ENCODE measurements at places on chromosomes 7 and 10. TPM values are rescaled to one million over a fixed set of nuclear protein-coding genes. Genes with fewer than 3 reads are reported as not detected.

The SLC13A4 gene
- not detected for total RNA-seq

The CALN1 gene
- not detected for total RNA-seq

The NOLC1 gene
- total RNA-seq, result 46.1 TPM

The MAGI2 gene
- total RNA-seq, result 0.73 TPM

The CACNB2 gene
- total RNA-seq, result not detected

The ANKRD30A gene
- total RNA-seq, result not detected

The OR2AE1 gene
- total RNA-seq, result not detected

The KCTD7 gene
- total RNA-seq, result 27.0 TPM

The MYO1G gene
- total RNA-seq, result 291 TPM

The FAM13C gene
- not detected for total RNA-seq

The SCIN gene
- total RNA-seq, result 0.15 TPM

The SPDYE16 gene
- total RNA-seq, result 0.91 TPM

The GSAP gene
- 22.0 TPM for total RNA-seq

The GPR15LG gene
- total RNA-seq, result not detected

The CPED1 gene
- 0.99 TPM for total RNA-seq

The KCND2 gene
- total RNA-seq, result not detected

The WNT8B gene
- total RNA-seq, result not detected

The HECW1 gene
- total RNA-seq, result not detected

The FZD8 gene
- 1.5 TPM for total RNA-seq

The GATA3 gene
- total RNA-seq, result 91.9 TPM

The PSTK gene
- total RNA-seq, result 10.3 TPM

The ALOX5 gene
- total RNA-seq, result 19.8 TPM

The GFRA1 gene
- total RNA-seq, result not detected

The SERPINE1 gene
- 2.5 TPM for total RNA-seq

The FRMD4A gene
- 1.3 TPM for total RNA-seq

The PHYHIPL gene
- total RNA-seq, result not detected

The FANK1 gene
- 4.5 TPM for total RNA-seq

The RADIL gene
- 0.55 TPM for total RNA-seq

The C10orf62 gene
- total RNA-seq, result not detected

The KMT2E gene
- 285 TPM for total RNA-seq

All from T-helper 17 cell (primary cell).